Activated CD8-positive, alpha-beta memory T cell treated with anti-CD3 and anti-CD28 coated beads for 24 hours (primary cell): ENCODE measurements at places on chromosomes 16 and 17.
A peak's percentile ranks its signal among the peaks of the same experiment; 100 is the strongest.

GRCh38 chr16:20946015-20946629 is 45.6 kb downstream of the LYRM1 start:
- no peak for DNase-seq

DNA sequence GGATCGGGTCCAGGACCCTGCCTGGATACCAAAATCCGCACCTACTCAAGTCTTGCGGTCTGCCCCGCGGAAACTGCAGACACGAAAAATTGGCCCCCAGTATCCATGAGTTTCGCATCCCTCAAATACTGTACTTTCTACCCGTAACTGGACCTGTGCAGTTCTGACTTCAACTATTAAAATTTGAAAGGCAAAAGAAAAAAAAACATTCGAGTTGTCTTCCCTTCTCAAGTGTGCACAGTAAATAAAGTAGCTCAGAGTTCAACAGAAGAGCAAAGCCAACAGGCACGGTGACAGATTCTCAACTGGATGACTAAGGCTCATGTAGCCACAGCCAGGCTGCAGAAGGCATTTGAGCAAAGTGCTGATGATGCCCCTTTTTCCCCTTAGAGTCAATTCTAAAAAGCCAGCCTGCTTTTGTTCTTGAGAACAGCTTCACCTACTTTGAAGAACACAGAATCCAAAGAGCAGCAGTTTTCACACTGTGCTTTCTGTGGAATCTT is 32.5 kb downstream of the MARF1 start:
- DNase-seq: no peak

- no peak for DNase-seq
Measured at GRCh38 chr16:79959226-79959625, 358.7 kb upstream of the MAF start.

DNA sequence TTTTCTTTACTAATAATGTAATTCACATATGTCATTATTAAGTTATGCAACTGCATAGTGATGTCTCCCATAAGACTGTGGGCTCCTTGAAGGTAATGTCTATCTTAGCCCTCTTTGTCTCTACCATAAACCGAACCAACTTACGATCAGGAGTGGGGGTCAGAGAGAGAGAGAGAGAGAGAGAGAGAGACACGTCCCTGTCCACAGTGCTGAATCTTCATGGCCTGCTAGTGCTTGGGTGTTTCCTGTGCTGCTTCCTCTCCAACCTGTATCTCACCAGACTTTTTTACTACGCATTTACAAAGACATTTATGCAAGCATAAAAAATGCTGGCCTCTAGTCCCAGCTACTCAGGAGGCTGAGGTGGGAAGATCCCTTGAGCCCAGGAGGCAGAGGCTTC is 52.2 kb upstream of the HAPSTR1 start:
- no peak for DNase-seq

GRCh38 chr16:11916524-11917285 is 949 bp upstream of the GSPT1 start:
- no peak for DNase-seq

GRCh38 chr16:28107232-28107631 is 43.7 kb upstream of the GSG1L start:
- DNase-seq: no peak

DNA sequence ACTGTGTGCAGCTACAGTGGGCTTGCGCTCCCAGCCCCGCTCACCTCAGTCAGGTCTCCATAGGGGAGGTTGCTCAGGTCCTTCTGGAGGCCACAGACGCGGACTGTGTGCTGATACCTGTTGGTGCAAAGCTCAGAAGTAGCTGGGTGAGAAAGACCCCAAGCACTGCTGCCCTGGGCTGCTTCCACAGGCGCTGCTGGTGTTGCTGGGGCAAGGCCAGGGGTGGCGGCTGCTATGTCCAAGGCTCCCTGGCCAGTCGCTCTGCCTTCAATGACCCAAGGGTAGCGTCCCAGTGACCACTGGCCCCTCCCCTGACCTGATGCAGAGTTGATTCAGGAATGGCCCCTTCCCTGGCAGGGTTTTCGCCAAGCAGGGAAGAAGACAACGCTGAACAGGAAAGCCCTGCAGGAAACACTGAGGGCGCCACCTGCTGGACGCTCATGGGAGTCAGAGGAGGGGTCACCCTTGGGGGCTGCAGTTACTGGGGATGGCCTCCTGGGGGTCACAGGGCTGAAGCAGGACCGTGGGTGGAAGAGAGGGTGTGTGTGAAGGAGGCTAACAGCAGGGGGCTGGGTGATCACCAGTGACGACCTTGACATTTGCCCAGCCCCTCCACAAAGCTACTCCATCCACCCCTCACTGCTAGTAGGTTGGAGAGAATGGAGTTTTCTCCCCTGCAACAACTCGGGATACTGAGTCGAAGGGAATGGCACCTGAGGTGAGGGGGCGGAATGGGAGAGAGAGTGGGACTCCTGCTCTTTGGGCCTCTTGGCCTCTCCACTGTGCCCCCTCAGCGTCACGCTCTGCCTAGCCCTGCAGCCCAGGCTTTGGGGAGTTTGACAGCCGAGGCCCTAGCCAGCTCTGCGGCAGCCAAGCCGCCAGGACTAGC is 38.3 kb downstream of the ABCC12 start:
- peak; percentile 74 for DNase-seq

DNA sequence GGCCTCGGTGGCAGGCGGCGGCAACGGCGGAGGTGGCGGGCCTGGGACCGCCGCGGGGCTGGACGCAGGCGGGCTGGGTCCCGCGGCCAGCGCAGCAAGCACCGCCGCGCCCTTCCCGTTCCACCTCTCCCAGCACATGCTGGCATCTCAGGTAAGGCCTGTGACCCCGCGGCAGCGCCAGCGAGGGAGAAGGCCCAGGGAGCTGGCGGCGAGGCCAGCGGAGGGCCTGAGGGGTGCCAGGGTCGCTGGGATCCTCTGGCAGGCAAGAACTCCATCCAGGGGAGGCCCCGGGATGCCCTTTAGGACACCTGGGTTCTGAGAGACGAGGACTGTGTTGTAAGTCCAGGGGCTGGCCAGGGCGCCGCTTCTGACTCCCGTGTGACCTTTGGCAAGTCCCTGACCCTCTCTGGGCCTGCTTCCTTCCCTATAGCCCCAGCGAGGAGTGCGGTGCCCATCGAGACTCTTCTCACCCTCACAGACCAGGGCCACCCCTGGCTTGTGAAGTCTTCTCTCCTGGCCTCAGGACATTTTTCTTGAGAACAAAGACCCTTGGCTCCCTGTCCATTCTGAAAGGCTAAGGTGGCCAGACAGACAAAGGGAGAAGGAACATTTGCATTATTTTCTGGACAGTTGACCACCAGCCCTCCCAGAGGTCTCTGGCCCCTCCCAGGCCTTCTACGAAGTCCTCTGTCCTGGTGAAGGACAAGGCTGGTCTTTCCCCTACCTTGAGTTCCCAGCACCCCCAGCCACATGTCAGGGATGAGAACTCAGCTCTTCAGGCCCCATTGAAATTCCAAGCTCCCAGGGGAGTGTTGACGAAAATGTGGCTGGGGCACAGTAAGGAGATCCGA is 6.3 kb downstream of the TBX2 start:
- DNase-seq: no peak

DNA sequence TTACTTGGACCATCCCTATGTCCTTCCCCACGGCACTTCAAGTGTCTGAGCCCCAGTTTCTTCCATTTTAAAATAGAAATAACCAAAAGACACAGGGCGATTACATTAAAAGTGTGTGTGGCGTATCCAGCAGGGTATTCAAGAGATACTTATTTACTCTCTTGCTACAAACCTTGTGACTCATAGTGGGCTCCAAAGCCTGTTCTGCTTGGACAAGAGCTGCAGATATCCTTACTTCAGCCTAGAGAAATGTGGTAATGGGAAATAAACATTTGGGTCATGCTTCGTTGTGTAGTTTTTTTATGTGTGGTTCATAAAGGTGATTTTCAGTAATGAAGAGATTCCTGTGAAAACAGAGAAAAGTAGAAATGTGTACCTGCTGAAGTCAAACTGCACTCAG is 288.9 kb upstream of the CDH11 start:
- DNase-seq: no peak

DNA sequence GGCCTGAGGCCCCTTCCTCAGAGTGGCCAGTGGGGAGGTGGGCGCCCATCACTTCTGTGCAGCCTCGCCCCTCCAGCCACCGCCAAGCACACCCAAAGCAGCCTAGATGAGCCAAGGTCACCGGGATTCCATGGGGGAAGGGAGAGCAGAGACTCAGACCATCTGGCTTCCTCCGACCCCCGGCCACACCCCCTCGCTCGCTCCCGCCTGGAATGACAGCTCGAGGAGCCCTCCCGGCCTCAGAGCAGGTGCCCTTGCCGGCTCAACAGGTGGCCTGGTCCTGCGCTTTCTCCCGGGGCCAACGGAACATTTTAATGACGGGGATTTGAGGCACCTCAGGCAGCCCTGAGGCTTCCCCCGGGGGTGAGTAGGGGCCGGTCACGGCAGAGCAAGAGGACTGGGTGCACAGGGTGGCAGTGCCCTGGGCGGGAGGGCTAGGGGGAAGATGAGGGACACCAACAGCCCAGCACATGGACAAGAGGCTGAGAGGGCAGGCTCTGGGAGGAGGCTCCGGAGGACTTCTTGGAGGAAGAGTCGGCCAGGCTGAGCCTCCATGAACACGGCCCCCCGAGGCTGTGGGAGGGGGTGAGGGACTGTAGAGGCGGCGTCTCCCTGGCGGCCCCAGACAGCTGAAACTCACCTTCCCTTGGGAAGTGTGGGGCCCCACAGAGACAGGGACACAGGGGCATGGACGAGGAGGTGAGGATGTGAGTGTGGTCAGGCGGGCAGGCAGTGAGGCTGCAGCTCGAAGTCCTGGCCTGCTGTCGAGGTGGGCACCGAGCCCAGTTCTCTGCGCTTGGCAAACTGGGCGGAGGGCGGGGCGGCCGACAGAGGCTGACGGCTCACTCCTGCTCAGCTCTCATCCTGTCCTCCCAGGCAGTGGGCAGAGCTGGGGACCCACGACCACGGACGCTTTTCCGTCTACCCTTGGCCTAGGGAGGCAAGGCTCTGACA is 12.5 kb upstream of the C1QTNF8 start:
- no peak for DNase-seq

DNA sequence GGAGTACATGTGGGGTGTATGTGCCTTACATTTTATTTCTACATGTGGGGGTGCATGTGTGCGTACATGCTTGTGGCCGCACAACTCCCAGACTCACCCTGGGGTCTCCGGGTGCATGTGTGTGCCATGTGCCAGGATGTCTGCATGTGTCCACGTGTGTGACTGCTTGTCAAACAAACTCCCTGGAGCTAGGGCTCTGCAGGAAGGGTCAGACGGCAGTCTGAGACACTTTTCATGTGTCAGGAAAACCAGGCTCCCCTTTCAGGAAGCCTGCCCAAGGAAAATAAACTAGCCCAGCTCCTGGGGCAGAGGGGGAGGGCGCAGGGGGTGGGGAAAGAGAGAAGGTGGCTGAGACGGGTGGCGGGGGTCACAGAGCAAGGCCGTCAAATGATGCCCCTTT is 44.7 kb downstream of the FZD2 start:
- no peak for DNase-seq

GRCh38 chr17:78806451-78806850 is 24.4 kb upstream of the CYTH1 start:
- peak; percentile 77 for DNase-seq

DNA sequence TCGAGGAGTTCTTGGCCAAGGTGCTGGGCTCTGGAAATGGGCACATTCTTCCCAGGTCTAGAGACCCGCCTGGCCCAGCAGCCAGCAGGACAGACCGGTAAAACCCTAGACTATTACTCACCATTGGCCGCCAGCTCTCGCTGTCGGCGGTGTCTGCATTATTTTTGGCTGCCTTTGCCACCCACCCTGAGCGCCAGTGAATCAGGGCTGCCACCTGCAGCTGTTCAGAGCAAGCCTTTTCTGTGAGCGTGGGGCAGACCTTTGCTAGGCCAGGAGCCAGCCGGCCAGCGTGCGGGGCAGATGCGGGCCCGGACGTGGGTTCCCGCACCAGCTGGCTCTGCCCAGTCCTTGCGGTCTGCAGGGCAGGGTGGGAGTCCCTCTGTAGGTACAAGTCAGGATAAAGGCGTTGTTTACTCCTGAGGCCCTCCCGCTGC is 15.8 kb upstream of the CLEC18A start:
- DNase-seq: no peak

- no peak for DNase-seq
Measured at GRCh38 chr17:9095390-9095789, 74.1 kb downstream of the NTN1 start.

DNA sequence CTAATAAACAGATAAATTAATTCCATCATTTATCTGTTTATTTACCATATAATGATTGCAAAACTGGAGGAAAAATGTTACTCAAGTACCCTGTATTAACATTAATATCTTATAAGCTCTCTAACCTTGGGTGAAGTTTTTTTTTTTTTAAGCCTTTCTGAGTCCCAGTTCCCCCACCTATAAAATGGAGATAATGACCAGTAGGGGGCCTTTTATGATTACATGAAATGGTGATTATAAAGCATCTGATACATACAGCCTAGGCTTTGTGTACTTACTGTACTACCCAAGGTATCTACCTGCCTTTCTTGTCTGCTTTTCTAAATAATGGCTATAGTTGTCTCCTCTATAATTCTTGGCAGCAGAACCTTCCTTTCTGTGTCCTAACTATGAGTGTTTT is 22.6 kb downstream of the LRRC36 start:
- no peak for DNase-seq

- DNase-seq: peak; percentile 67
Measured at GRCh38 chr17:39094607-39095308, 56.7 kb downstream of the PLXDC1 start.

DNA sequence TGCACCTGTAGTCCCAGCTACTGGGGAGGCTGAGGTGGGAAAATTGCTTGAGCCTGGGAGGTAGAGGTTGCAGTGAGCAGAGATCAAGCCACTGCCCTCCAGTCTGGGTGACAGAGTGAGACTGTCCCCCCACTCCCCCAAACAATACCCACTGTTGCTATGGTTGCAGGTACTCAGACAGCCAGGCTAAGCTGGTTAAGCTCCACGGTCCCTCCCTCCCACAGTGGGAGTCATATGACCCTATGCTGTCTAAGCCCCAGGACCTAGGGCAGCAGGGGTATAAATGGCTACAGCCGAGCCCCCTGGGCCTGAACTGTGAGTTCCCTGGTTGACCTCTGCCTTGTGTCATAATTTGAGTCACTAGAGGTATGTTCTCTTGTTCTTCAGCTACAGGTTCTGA is 15.9 kb upstream of the RPRML start:
- DNase-seq: no peak

DNA sequence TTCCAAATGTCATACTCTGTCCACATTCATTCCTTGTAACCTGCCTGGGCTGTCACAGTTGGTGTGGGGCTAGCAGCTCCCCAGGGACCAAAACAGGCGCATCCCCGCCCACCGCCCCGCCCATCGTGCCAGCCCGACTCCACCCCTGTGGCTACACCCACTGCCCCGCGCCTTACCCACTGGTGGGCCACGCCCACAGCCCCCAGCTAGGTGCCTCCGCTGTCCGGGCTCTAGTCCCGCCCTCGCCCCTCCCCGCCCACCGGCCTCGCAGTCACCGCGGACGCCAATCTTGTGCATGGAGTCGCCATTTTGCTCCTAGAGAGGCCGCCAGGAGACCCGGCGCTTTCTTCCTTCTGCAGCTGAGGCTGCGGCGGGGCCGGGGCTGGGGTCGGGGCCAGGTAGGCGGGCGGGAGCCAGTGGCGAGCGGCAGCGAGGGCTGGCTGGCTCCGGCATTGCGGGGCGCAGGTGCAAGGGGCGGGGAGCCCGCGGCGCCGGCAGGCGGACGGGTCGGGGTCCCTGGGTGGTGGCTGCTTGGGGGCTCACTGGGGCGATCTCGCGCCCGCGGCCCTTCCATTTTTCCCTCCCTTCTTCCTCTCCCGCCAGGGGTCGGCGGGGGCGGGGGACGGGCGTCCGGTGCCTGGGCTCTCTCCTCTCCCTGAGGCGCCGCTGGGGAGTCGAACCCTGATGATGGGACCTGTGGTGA is at the start of gene PRPSAP2:
PRPSAP2 (plus strand) TSS at position 268 of the 703 bp plus-strand sequence. CDS start 7,703 bp downstream, outside the sequence.
- peak; percentile 95 for DNase-seq
